AG09309 (cell line): ENCODE measurements at places on chromosomes 7 and 10.

- no peak for DNase-seq
Measured at GRCh38 chr7:93004906-93005305, 112.9 kb downstream of the SAMD9 start.

DNA sequence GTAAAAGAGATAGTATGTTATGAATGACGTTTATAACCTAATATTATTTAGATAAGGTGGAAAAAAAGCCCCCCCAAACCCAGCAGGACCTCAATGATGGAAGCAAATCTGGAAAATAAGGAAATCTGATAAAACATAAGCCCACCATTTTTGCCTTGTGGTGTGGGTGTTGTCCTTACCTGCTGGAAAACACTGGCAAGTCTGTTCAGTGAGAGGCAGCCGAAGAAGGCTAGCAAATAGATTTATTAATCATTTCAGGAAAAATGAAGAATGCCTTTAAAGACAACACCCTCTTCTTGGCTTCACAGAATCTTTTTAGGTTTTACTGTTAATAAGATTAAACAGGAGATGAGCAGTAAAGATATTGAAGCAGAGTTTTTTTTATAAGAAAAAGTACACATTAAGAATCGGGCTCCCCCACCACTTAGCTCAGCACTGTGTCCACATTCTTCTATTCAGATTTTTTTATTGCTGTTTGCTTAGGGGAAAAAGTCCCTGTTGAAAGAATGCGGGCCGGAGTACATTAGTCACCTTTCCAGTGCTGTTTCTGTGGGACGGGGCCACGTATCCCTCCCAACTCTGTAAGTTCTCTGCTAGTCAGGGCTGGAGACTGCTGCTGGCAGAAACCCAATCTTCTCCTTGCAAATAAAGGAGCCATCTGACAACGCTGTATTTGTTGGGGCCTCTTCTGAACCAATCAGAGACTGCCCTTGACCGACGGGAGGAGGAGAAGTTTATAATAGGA, 104.1 kb downstream of the EVX1 start:
- DNase-seq = peak; percentile 74

DNA sequence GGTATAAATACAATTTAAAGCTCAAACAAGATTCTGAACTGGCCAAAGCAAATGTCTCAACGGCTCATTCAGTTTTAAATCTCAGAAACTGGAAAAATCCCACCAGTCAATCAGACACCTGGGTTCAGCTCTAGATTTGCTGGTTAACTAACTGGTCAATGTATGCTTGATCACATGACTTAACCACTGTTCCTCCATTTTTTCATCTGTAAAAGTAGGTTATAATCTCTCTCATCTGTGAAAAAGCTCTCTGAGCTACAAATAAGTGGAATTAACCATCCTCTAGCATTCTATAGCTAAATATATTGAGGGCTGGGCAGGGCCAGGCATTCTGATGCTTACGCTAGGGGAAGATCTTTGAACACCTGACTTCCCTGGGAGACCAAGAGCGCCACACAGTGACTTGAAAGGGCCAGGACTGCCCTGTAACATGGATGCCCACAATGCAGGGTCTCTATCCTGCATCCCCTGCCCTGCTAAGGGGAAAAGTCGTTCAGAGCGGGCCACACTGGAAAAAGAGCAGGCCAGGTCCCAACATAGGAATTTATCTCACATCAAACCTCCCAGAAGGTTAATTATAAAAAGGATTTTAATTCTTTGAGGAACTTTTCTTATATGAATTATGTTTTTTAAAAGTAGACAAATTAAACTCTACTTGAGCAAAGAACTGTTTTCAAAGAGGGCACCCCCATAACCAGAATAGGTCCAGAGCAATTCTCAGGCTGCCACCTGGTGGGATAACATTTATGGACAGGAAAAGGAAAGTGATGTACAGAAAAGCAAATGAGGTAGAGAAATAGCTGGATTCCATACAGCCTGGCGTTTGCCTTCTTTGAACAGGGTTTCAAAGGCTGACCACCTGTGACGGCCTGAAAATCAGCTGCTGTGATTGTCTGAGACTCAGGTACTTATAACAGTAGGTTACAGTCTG, 1.8 kb downstream of the RP9 start:
- no peak for DNase-seq

- no peak for DNase-seq
Measured at GRCh38 chr7:123003539-123004126, 8.1 kb upstream of the TAS2R16 start.

DNA sequence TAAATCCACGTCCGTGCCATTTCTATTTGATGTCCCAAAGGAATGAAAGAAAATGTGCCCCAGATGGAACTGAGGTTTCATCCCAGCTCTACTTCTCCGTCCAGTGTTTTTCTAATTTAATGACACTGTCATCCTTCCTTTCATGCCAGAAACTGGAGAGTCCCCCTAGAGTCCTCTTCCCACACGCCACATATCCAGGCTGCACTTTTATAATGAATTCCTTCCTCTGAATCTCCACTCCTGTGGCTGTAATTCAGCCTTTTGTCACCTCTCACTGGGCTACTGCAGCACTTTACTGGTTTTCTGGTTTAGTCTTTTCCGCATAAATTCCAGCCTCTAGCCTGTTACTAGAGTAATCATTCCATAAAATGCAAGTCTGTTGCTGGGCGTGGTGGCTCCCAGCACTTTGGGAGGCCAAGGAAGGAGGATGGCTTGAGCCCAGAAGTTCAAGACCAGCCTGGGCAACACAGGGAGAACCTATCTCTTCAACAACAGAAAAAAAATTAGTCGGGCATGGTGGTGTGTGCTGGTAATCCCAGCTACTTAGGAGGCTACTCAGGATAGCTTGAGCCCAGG, 142.6 kb upstream of the RHEB start:
- DNase-seq = no peak

- no peak for DNase-seq
Measured at GRCh38 chr10:67925449-67926005, 41.1 kb downstream of the SIRT1 start.

DNA sequence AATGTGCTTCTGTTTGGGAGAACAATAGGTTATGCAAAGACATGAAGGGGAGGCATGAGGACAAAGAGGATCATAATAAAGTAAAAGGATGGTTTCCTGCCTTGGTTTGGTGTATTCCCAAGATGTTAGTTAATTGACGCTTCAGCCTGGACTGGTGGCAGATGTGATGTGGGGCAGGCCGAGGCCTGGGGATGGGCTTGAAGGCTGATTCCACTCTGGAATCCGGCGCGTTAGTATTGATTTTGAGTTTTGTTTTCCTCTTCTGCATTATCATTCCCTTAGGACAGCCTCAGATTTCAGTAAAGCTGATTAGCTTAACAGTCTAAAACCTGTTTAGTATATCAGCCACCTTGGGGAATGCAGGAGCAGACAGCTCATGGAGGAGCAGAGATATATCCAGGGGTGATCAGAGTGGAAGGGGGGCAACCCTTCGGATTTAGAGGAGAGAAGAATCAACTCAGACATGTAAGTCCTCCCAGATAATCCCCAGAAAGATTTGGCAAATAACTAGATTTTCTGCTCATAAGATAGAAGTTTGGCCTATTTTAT, 159.8 kb upstream of the MTPN start:
- no peak for DNase-seq

GRCh38 chr10:78914060-78914378, 154.7 kb upstream of the ZMIZ1 start:
- no peak for DNase-seq

DNA sequence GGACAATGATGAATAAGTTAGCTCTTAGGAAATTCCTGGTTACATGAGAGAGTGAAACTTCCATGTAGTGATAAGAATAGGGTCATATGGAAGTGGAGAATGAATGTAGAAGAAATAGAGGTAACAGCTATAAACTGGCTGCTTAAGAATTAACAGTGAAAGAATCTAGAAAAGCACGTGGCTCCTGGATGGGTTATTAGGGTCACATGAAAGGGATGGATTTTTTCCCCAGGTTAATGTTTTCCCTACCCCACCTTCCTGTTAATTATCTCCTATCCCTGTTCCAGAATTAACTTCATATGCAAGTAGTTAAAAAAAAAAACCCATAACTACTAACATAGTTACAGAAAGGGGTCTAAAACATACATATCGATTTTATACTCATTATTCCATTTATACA, 58.0 kb downstream of the ANKIB1 start:
- no peak for DNase-seq

DNA sequence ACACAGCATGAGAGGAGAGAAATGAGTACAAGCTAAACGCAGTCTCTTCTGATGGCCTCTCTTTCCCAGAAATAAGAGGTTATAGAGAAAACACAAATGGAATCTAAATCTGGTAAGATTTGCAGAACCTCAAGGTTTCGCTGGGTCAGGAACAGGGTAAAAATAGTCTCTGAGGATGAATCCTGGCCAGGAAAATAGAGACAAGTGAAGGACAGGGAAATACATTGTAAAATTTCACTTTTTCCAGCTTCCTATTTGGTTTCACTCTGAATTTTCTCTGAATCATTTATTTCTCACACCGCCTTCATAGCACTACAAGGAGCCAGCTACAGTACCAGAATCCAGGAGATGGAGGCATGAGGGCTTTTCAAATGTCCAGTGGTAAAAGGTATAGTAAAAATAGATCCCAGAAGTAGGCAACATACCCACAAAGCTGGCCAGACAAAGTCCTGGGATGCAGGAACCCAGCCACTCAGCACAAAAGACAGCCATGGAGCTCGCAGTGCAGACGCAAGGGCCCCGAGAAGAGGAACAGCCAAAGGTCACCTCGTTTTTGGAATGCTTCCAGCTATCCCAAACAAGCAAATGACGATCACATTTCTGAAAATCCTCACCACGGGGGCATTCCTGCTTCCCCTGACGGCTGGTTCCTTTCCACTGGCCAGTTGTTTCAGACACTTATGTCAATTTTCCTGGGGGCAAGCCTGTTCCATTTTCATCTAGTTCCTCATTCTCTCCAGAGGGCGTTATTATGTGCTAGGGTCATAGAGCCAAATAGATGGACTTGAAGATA, 21.5 kb upstream of the IKZF1 start:
- no peak for DNase-seq

DNA sequence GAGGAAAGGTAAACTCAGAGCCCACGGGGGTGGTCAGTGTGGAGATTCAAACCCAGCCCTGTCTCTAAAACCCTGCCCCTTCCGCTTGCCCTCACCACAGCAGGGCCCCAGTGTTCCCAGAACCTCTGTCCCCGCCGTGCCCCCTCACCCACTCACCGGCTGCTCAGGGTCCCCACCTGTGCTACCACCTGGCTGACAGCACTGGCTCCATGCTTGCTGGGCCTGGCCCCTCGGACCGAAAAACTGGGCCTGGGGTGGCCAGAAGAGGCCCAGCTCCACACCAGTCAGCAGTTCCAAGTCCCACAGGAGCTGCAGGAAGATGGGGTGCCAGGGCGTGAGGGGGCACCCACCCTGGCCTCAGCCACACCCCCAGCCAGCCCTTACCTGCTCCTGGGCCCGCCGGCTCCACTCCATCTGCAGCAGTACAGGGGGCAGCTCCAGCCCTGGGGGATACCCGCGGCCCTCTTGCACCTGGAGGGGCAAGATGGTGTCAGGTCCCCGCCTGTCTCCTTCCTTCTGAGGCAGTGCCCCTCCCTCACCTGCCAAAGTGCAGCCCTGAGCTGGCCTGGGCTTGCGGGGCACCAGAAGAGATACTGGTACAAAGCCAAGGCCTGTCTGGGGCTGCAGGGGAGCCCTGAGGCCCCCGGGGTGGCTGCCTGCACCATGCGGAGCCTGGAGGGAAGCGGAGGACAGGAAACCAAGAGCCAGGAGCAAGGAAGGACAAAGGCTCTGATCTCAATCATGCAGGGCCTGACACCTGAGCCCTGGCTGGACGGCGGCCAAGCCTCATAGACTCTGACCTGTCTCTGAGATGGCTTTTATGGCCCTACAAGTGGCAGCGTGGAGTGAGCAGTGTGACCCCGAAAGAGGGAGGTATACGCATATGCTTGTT, 11.7 kb downstream of the ATP6V1F start:
- no peak for DNase-seq

- no peak for DNase-seq
Measured at GRCh38 chr7:50275430-50275829, 29.1 kb upstream of the IKZF1 start.

- peak; percentile 91 for DNase-seq
Measured at GRCh38 chr7:158818325-158819213, 10.7 kb downstream of the ESYT2 start.

- DNase-seq = no peak
Measured at GRCh38 chr10:101969412-101969922, 86.5 kb downstream of the ARMH3 start.

DNA sequence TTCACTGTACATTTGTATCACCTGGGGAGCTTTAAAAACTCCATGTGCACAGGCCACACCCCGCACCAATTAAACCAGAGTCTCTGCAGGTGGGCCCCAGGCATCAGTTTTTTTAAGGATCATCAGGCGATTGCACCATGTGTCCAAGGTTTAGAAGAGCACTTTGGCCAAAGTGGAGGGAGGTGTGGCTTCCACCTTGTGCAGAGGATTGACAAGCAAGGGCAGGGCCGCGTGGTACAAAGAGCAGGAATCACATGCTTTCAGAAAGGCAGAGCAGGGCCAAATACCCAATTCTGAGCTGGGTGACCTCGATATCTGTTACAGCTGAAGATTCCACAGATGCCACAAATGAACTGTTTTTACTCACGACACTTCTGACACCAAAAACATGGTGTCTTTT, 52.4 kb downstream of the NOC3L start:
- no peak for DNase-seq

- no peak for DNase-seq
Measured at GRCh38 chr7:133702960-133703359, 424.2 kb upstream of the LRGUK start.

DNA sequence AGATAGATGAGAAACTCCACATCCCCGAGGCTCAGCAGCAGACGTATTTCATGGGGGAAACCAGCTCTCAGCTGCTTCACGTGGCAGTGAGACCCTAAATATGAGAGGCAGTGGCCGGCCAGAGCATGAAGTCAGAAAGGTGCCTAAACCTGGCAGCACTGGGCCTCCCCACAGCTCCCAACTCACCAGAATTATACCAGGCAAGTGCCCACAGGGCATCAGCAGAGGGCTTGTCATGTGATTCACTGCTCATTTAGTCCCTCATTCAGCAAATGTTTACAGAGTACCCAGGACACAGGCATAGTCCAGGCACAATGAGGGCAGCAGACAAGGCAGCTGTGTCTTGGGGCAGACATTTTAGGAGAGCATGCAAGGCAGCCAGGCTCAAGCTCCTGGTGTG, 212.6 kb downstream of the PTPRN2 start:
- no peak for DNase-seq

DNA sequence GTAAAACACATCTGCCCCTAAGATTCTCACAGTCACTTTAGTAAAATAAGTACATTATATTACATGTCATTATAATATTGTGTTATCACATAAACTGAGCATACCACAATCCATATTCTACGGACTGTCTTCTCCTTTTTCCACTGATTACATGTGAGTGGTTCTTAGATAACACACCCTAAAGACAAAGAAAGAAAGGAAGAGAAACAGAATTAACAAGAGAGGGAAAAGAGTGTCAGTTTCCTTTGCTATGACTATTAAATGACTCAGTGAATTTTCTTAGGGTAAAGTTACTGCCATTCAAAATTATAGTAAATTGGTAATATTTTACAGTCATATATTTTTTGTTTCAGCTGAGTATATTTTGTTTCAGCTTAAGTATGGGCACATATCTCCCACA, 268.3 kb downstream of the TWIST1 start:
- no peak for DNase-seq

GRCh38 chr7:111499027-111499426, 63.3 kb downstream of the IMMP2L start:
- no peak for DNase-seq
